ENCODE measurements at places on chromosomes 12 and 14.

DNA sequence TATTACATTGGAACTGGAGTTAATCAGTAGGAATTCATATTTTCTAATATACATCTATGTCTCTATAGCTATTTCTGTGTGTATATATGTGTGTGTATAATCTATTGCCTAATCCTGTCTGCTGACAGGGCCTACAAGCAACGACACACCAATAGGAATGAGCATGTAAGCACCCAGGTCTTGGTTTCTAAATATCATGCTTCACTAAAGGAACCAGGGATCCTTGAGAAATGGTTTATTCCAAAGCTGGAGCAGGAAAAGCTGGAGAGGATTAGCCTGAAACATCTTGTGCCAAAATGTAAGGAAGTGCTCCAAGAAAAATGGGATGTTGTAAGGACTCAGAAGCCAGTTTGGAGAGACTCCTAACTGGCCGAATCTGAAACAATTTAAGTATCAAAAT lies 29.3 kb upstream of the LGALS3 start:
- DNase-seq, result no peak

DNA sequence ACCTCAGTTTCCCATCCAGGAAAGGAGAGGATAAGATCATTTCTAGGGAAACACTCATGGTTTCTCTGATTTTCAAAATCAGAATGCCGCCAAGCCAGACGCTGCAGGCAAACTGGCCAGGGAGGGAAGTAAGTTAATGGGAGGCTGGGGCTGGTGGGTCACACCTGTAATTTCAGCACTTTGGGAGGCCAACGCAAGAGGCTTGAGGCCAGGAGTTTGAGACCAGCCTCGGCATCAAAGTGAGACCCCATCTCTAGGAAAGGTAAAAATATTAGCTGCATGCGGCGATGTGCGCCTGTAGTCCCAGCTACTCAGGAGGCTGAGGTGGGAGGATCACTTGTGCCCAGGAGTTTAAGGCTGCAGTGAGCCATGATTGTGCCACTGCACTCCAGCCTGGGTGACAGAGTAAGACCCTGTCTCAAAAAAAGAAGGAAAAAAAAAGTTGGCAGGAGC lies 587 bp downstream of the SELPLG start:
- DNase-seq, result no peak

- DNase-seq, result no peak
Observed at GRCh38 chr12:5310151-5310550, 121.8 kb upstream of the NTF3 start.

GRCh38 chr12:122062832-122063693 lies 15.5 kb upstream of the MLXIP start:
- no peak for DNase-seq

DNA sequence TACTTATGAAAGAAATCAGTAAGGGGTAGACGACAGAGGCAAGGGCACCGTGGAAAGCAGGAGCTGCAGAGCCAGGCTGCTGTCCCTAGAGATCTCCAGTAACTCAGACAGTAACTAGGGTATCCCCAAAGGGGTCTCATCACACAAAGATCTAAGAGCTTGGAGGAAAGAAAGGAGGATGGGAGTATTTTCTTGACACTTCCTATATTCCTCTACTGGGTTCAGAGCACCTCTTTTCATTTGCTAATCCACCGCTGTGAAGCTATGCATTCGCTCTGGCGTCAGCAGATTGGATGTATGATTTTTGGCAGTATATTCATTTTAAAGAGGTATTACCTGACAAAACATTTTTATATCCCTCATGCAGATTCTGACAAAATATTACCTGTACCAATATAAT lies 12.6 kb downstream of the USP44 start:
- DNase-seq, result no peak

GRCh38 chr14:93219103-93219726 lies 12.2 kb downstream of the UBR7 start:
- DNase-seq, result peak; percentile 89

DNA sequence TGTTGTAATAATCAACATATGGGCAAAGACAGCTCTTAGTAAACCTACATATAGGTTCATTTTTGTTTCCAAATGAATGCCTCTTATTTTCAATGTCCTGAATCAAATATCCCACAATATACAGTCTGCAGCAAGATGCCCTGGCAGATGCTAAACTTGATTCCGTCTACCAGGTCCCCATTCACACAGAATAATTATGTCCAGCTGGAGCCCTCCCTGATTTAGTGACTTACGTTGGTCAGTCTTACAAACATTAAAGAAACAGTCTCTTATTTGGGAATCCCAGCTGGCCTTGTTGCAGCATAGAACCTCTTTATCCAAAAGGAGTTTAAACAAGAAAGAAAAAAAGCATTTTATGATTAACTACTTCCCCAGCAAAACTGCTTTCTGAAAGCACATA lies 82.7 kb upstream of the BMP4 start:
- no peak for DNase-seq

DNA sequence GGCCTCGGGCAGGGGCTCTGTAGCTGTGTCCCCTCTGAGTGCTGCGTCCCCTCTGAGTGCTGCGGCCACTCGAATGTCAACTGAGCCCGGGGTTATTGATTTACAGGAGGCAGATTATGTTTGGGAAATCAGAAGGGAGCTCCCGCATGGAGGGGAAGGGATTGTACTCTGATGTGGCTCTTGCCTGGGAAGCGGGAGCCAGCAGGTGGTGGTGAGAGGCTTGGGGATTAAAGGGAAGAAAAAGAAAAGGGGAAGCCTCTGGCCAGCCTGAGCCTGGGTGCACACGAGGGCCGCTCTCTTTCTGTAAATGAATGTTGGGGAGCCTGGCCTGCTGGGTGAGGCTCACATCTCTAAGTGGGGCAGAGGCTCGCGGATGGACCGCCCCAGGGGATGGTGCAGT lies 143.7 kb downstream of the AACS start:
- no peak for DNase-seq

GRCh38 chr14:57943038-57943437 lies 77.1 kb upstream of the SLC35F4 start:
- no peak for DNase-seq

DNA sequence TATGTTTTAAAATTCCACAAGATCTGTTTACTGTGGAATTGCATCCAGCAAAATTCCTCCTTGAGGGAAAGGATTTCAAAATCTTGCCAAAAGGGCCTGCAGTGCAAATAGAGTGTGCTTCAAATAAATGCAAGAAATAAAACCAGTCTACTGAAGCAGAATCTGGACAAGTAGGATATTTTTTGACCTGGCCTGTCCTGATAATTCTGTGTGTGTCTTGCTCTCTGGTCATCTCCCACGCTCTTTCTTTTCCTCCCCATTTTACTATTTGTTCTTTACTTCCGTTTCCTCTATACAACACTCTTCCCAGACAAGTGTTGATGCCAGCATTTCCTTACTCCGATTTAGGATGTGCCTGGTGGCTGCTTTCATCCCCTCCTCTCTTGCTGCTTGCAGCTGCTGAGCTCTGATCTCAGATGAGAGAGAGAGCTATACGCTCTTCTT lies 115.9 kb downstream of the GPR135 start:
- DNase-seq, result no peak

GRCh38 chr12:50212071-50212467 lies 44.9 kb upstream of the CERS5 start:
- no peak for DNase-seq

DNA sequence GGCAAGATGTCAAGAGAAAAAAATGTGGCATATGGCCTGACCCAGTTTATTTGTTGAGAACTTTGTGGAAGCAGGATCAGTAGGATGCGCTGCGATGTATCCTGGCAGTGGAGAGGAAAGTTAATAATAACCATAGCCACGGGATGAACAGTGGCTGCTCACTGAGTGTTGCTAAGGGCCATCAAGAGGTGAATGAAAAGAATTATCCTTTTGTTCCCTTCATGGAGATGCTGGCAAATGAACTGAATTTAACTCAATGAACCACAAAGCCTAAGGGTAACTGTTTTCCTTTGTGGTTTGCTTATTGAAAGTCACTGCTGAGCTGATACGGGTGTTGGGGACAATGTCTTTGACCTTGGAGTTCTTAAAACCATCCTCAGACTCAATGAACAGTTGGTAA lies 476.5 kb downstream of the APAF1 start:
- DNase-seq, result no peak

- no peak for DNase-seq
Observed at GRCh38 chr14:52332269-52332668, 18.2 kb downstream of the PTGER2 start.

DNA sequence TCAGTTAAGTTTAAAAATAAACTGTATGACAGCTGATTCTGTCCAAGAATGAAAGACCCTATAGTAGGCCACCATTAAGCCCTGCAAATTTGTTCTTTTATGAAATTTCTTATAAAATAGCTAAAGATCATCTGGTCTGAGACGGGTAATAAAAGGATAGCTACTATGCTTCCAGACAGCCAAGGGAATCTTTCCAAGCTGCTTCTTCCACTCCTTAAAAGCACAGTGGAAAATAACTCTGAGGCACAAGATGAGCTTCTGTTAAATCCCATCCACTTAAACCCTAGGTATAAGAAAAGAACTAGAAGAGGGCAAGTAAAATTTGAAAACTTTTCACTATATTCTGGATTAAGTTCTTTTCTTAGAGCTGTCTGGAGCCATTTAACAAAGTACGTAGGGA lies 194.3 kb downstream of the CAPZA3 start:
- DNase-seq, result no peak

- DNase-seq, result no peak
Observed at GRCh38 chr12:98592825-98593322, 612 bp upstream of the SLC25A3 start.

- no peak for DNase-seq
Observed at GRCh38 chr14:29282169-29282568, 515.6 kb downstream of the FOXG1 start.

- no peak for DNase-seq
Observed at GRCh38 chr12:96687719-96688118, 198.3 kb downstream of the CFAP54 start.

DNA sequence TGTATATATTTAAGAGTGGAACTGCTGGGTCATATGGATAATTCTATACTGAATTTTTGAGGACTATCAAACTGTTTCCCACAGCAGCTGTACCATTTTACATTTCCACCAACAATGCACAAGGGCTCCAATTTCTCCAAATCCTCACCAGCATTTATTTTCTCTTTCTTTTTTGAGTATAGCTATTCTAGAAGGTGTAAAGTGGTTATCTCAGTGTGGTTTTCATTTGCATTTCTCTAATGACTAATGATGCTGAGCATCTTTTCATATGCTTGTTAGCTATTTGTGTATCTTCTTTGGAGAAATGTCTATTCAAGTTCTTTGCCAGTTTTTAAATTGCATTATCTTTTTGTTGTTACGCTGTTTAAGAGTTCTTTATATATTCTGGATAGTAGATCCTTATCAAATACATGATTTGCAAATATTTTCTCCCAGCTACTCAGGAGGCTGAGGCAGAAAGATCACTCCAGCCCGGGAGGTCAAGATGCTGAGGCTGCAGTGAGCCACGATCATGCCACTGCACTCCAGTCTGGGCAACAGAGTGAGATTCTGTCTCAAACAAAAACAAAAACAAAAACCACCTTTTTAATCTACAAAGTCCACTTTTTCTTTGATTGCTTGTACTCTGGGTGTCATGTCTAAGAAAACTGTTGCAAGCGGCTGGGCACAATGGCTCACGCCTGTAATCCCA lies 32.8 kb downstream of the GTF2A1 start:
- DNase-seq, result no peak

- no peak for DNase-seq
Observed at GRCh38 chr14:45089813-45090212, 5.9 kb downstream of the PRPF39 start.

- no peak for DNase-seq
Observed at GRCh38 chr14:24285351-24285750, 14.0 kb upstream of the RABGGTA start.

GRCh38 chr14:23115039-23115731 lies 3.9 kb downstream of the CEBPE start:
- DNase-seq, result no peak
